Stimulated activated naive CD4-positive, alpha-beta T cell treated with Interleukin-2 at 50 U/mL for 16 hours (primary cell): ENCODE measurements at places on chromosomes 7 and 10.

DNA sequence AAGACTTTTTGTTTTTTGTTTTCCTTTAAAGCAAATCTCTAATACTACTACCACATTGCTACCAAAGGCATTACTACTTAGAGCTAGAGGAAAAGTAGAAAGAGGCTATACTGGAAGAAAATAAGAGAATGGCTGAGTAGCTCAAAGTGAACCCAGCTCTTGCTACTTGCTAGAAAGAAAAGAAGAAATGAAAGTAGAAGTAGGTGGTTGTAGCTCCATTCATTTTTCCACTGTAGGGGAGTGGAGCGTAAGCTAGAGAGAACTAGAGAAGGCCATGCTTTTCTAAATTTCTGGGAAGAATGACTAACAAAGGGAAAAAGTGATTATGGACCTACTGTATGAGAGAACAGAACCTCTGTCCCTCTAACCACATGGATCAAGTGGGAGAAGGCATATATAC, 184.4 kb downstream of the PON1 start:
- DNase-seq, result no peak

GRCh38 chr10:75544386-75544785, 113.0 kb downstream of the LRMDA start:
- DNase-seq, result no peak

DNA sequence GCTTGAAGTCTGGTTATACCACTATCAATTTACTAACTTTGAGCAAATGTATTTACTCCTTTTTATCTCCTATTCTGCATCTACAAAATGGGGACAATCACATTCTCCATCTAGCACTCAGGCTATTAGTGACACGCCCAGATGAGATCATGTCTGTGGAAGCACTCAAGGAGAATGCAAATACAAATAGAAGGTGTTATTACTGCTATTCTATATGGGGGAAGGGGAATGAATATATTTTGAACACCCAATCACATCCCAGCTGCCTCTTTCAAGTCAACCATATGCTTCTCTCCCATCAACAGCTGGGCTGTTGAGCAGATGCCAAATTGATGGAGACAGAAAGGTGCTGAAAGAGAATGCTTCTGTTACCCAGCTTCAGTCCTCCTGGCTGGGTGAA, 23.5 kb downstream of the SGMS1 start:
- no peak for DNase-seq

DNA sequence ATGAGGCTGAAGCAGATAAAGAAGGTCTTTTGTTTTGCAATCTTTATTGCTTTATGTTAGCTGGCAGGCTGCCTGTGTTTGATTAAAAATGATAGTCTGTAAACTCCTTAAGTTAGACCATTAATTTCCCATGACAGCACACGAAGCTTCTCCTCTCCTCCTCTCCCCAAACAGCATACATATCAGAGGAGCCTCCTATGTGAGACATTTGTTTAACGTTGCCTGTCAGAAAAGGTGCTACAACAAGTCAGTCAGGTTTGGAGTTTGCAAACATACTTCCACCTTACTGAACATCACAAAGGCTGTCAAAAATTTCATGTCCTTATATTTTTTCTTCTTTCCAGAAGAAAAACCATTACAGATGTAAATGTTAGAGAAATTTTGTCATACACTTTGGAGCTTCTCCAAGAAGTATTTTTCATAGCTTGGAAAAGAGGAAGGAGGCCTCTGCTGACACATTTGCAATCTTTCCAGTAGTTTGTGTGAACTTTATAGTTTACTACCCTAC, 393.1 kb downstream of the EXOC4 start:
- DNase-seq, result no peak

DNA sequence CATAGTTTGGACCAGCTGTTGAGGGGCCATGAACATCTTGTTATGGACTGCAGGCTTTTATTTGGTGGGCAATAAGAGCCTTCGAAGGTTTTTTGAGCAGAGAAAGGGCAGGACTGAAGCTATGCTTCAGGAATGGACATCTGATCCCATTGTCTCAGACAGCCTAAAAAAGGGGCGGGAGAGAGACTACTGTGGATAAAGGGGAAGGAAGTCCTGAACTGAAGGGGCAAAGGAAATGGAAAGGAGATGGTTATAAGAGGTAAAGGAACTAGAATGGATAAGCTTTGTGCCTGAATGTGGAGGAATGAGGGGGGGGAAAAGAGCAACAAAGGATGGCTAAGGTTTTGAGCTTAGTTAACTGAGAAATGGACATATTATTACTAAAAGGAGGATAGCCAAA, 172.5 kb downstream of the SKAP2 start:
- no peak for DNase-seq
